Progenitor cell of endocrine pancreas (in vitro differentiated cells): ENCODE measurements at places on chromosomes 7 and 10. TPM values are rescaled to one million over a fixed set of nuclear protein-coding genes. Genes with fewer than 3 reads are reported as not detected.
A peak's percentile ranks its signal among the peaks of the same experiment; 100 is the strongest.

Gene CCL24
- not detected in 2 replicates for total RNA-seq

Gene ZFAND4
- total RNA-seq: 26.2 and 27.9 TPM in 2 replicates

Gene OR2F1
- not detected in 2 replicates for total RNA-seq

Gene PRKAR2B
- 19.2 and 20.3 TPM in 2 replicates for total RNA-seq

Gene GPC2
- 64.0 and 65.2 TPM in 2 replicates for total RNA-seq

Gene IFT22
- total RNA-seq: 60.3 and 60.6 TPM in 2 replicates

Gene CSGALNACT2
- total RNA-seq: 8.9 and 9.3 TPM in 2 replicates

- no peak for DNase-seq
- peaks cover 8% of the 10 kb centered on the region for H3K4me1 ChIP-seq
- no peak overlapping the region for H3K27ac ChIP-seq
- no peaks in the 10 kb centered on the region for H3K36me3 ChIP-seq
- H3K4me3 ChIP-seq: no peak overlapping the region
These were observed 49.9 kb upstream of the NKX6-2 start for GRCh38 chr10:132835848-132836233.

DNA sequence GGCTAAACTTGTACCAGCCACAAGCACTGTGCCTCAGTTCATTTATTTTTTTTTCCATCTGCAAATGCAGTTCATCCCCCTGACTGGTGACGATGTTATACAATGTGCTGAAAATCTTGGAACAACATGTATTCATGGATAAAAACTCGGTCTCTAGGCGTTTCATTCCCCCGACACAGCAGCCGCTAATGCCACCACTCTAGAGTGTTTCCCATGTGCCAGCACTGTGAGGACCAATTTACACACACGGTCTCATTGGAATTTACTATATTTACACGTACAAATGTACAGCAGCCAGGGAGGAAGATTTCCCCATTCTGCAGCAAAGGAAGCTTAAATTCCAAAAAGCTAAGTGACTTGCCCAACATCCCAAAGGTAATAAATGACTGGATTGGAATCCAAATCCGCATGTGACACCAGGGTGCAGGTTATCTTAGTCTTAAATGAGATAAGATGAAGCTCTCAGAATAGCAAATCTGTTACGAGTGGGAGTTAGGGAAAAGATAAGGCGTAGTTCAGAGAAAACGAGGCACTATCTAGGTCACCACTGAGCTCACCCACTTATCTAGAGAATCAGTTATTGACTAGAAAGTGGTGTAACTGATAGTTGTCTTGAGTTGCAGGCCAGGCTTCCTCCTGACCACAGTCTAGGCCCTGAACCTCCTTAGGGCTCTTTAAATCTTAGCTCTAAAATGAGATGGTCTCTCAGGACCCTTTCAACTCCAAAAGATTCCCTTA, 36.7 kb downstream of the FAM107B start:
- H3K27me3 ChIP-seq: no peaks in the 10 kb centered on the region
- H3K27ac ChIP-seq: no peak overlapping the region
- peaks cover 18% of the 10 kb centered on the region for H3K4me1 ChIP-seq
- no peak for DNase-seq

- no peaks in the 10 kb centered on the region for H3K27me3 ChIP-seq
- H3K27ac ChIP-seq: no peak overlapping the region
- no peaks in the 10 kb centered on the region for H3K4me1 ChIP-seq
- H3K4me3 ChIP-seq: no peak overlapping the region
- DNase-seq: no peak
- no peaks in the 10 kb centered on the region for H3K36me3 ChIP-seq
These were observed 24.5 kb upstream of the ARHGAP21 start for GRCh38 chr10:24748214-24748613.

DNA sequence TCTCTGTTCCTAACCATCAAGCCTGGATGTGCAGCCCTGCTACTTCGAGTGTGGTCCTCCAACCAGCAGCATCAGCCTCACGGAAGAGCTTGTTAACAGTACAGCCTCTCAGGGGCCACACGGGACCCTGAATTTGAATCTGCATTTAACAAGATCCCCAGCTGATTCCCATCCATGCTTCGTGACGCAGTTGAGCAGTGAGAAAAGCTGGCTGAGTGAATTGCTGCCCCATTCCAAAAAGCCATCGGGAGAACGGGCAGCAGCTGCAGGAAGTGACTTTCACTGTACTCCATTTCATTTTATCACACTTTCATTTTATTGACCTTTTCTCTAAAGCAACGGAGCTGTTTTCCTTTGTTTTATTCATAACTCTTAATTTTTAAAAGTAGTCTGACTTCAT, 22.5 kb downstream of the FAM171A1 start:
- H3K4me1 ChIP-seq: peaks cover 57% of the 10 kb centered on the region
- H3K27me3 ChIP-seq: no peaks in the 10 kb centered on the region
- H3K27ac ChIP-seq: peak overlapping the region; percentile 57
- H3K4me3 ChIP-seq: no peak overlapping the region
- DNase-seq: no peak
- no peaks in the 10 kb centered on the region for H3K36me3 ChIP-seq

DNA sequence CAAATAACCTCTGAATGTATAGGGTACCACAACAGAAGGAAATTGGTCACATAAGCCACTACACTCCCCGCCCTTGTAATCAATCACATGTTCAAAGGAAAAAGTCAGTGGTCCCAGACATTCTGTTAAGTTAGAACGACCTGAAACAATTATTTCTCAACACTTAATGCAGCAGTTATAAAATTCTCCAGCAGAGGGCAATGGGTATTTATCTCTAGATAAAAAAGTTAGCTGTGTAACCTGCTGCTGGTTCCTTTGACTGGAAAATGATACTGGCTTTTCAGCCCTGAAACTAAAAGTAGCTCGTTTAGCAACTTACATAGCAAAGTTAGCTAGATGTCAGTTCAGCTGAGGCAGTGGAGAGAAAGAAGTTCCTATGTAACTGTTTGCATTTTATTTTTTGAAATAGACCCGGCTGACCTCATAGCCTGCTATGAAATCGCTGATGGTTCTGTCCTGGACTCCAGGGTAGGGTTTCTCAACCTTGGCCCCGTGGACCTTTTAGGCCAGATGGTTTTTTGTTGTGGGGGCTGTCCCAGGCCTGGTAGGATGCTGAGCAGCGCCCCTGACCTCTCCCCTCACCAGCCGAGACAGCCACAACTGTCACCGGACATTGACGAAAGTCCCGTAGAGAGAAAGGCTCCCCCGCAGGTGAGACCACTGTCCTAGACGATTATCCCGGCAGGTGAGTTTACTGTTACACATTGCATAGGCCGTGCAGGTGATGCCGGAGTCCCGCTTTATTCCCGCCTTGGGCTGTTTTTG, 40.2 kb upstream of the PROSER2 start:
- no peaks in the 10 kb centered on the region for H3K36me3 ChIP-seq
- H3K27me3 ChIP-seq: no peaks in the 10 kb centered on the region
- no peak overlapping the region for H3K27ac ChIP-seq
- no peak overlapping the region for H3K4me3 ChIP-seq
- no peak for DNase-seq

DNA sequence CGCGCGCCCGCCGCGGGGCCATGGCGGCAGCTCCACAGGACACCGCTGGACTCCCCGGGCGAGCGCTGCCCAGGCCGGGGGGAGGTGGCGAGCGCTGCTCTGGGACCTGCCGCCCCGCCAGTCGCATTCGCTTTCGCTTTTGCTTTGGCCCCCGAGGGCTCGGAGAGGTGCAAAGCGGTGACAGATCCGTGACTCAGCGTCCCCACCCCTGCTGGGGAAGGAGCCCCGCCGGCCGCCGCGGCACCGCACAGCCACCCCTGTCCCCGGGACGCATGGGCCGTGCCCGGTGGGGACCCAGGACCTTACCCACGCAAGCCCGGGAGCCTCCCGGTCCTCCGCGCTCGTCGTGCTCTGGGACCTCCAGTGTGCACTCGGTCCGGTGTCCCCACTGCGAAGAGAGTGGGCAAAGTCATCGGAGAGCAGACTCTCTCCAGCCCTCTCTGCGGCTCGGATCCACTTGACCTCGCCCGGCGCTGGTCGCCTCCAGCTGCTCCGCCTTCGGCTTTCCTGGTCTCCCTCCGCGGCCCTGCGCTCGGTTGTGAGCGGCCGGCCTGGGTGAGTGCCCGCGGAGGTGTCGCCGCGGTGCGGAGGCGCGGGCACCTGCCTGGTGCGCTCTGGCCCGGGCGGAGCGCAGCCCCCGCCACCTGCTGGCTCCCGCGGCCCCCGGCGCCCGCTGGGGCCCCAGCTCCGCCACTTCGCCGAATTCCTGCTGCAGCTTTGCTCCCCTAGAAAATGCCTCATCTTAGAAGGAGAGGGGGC, at the start of gene IL15RA:
Gene IL15RA, minus strand, starts transcription at position 73 of the 759 bp plus-strand sequence. Its CDS starts 51 bp downstream, at position 22.
- H3K27me3 ChIP-seq: peaks cover 45% of the 10 kb centered on the region
- DNase-seq: peak; percentile 47
- peak within 1 kb of the TSS; percentile 84 for H3K27ac ChIP-seq
- H3K4me1 ChIP-seq: peaks cover 11% of the 10 kb centered on the region

DNA sequence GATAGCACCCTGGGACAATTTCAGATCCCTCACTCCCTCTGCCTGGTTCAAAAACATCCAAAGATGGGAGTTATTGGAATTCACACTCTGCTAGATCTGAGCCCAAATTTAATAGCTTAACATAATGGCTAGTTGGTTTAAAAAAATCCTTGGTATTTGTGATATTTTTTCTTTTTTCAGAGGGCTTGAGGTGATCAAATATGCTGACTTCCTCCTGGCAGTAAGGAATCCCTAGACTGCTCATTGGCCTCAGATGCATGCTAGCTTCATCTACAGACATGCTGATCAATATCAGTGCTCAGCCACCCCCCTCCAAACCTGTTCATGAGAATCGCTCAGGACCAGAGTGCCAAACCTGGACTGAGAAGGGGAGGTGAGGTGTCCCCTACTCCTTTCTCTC, 74.7 kb upstream of the PLPP4 start:
- no peak for DNase-seq
- no peak overlapping the region for H3K27ac ChIP-seq
- H3K36me3 ChIP-seq: no peaks in the 10 kb centered on the region
- H3K4me1 ChIP-seq: no peaks in the 10 kb centered on the region
- no peak overlapping the region for H3K4me3 ChIP-seq

GRCh38 chr7:30117896-30118295, 16.9 kb upstream of the MTURN start:
- H3K36me3 ChIP-seq: peaks cover 14% of the 10 kb centered on the region
- H3K27me3 ChIP-seq: no peaks in the 10 kb centered on the region
- no peaks in the 10 kb centered on the region for H3K4me1 ChIP-seq
- H3K27ac ChIP-seq: no peak overlapping the region
- H3K4me3 ChIP-seq: no peak overlapping the region
- DNase-seq: no peak

DNA sequence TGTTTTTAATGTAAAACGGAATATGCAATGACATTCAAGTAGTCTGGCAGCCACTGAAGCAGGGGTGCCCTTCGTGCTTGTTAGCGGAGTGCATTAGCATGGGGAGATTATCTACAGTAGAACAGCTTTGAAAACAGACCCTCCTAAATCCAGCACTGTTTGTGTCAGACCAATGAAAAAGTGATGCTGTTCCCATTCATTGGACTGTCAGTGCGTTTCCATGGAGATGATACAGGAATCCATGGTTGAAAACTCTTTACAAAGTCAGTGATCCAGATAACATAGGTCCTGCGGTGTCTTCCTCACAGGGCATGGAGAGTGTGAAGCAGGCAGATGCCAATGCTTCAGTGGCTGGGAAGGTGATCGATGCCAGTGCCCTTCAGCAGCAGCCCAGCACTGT, 73.6 kb downstream of the ITGB8 start:
- peaks cover 33% of the 10 kb centered on the region for H3K36me3 ChIP-seq
- DNase-seq: no peak
- H3K27me3 ChIP-seq: no peaks in the 10 kb centered on the region

- H3K36me3 ChIP-seq: no peaks in the 10 kb centered on the region
- H3K27me3 ChIP-seq: no peaks in the 10 kb centered on the region
- peak overlapping the region; percentile 58 for H3K27ac ChIP-seq
- H3K4me1 ChIP-seq: peaks cover 2% of the 10 kb centered on the region
These were observed 30.2 kb upstream of the ANKRD2 start for GRCh38 chr10:97542169-97543024.

DNA sequence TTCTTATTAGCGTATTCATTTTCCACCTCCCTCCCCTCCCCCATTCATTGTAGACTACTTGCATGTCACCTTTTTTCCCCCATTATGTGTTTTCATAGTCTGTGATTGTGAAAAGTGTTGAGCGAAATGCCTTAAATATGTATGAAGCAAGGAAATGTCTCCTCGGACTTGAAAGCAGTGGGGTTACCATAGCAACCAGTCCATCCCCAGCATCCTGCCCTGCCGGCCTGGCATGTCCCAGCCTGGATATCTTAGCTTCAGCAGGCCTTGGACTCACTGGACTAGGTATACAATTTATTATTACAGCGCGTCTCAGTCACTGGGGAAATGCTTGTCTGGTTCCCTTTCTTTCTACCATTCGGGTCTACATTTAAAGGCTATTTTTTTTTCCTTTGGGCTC, 283.6 kb downstream of the BICC1 start:
- H3K27me3 ChIP-seq: no peaks in the 10 kb centered on the region
- no peak overlapping the region for H3K27ac ChIP-seq
- H3K36me3 ChIP-seq: no peaks in the 10 kb centered on the region
- H3K4me3 ChIP-seq: no peak overlapping the region
- no peaks in the 10 kb centered on the region for H3K4me1 ChIP-seq

DNA sequence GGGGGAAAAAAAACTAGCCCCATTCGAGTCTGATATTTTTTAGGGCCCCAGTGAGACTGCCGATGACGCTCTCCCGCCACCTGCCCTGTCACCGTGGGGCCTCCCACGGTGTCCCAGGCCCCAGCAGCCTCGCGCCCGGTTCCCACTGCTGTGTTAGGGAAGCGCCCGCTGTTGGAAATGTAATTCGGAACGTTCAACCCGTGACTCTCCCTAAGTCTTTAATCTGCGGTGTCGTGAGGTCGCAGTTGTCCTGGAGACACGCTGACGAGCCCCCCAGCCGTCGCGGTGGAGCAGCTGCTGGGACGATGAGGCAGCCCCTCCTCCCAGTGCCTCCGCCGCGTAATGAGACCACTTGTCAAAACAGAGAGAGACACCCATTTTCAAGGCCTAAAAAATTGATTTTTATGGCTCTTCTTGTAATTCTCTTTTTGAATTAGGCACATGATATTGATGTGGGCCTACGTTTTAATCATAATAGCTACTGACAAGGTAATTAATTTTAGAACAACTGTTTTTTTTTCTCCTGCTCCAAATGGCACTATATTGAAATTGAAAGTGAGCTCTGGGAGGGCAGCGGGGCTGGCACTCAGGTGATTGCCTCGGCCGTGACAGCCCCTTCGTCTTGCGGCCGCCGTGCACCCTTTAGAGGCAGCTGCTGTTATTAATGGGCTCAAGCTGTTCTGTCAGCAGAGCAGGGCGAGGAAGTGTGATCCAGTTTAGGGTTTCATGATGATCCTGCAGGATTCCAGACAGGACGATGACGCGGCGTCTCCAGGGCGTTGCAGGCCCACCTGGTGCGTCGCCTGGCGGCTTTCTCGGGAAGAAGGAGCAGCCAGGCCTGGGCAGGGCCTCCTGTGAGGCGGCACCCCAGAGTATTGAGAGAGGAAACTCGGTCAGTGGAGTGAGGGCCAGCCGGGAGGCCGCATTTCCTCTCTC, 63.3 kb downstream of the NKX6-2 start:
- H3K4me1 ChIP-seq: peaks cover 2% of the 10 kb centered on the region
- H3K36me3 ChIP-seq: peaks cover 34% of the 10 kb centered on the region
- H3K4me3 ChIP-seq: no peak overlapping the region
- H3K27ac ChIP-seq: no peak overlapping the region
- H3K27me3 ChIP-seq: no peaks in the 10 kb centered on the region
- DNase-seq: no peak

DNA sequence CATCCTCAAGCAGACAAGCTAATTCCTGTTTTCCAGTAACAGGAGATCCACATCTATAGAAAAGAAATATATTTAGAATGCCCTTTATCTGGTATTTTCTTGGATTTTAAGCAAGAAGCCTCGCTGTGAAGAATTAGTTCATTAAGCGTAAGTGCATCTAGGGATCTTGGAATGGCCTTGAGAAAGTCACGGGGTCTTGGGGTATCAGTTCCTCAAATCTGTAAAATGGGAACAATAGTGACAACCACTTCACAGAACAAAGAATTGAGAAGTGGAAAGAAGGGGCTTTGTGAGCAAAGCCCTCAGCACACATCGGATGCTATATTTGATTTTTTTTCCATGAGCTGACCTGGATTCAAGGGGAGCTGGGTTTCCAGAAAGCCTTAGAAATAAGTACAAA, 32.3 kb upstream of the WDFY4 start:
- no peak overlapping the region for H3K27ac ChIP-seq
- peaks cover 3% of the 10 kb centered on the region for H3K4me1 ChIP-seq
